Fibroblast of the aortic adventitia (primary cell): ENCODE measurements at places on chromosomes 16 and 17.

DNA sequence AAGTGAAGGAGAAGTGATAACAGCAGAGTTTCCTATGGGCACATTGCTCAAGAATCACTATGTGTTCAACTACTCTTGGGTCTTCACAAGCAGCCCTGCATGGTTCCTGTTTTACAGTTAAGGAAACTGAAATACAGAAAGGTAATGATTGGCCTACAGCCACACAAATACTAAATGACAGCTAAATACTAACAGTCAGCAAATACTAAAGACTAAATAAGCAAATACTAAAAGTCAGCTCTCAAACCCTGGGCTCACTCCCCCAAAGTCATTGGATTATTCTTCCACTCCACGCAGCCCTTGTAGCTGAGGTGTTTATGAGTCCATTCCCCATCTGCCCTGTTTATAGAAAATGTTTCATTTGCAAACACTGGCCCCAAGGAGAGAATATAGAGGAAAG, 372.7 kb upstream of the CDH11 start:
- no peak for DNase-seq

- no peak for DNase-seq
Observed at GRCh38 chr16:51526621-51527020, 375.6 kb upstream of the SALL1 start.

DNA sequence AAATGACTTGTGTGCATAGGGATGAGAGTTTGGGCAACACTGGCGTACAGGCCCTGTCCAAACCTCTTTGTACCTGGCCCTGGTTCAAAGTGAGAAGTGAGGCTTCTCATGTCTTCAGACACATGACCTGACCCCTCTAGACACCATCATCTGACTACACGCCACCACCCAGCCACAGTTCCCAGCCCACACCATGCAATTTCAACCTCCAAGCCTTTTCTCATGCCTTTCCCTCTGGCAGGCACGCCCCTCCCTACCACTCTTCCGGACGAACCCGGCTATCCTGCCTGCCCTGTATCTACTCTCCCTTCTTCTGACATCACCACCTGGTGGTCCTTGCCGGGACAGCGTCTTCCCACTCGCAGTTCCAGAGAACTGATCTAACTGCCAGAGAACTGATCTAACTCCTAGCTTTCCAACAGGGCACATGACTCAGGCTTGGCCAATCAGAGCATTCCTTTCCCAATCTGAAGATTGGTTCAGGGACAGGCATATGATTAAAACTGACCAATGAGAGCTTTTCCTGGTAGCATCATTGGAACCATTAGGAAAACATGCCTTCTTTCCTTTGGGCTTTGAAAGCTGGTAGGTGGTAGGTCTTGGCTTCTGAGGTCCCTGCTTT, 27.1 kb upstream of the IL21R start:
- peak; percentile 70 for DNase-seq

DNA sequence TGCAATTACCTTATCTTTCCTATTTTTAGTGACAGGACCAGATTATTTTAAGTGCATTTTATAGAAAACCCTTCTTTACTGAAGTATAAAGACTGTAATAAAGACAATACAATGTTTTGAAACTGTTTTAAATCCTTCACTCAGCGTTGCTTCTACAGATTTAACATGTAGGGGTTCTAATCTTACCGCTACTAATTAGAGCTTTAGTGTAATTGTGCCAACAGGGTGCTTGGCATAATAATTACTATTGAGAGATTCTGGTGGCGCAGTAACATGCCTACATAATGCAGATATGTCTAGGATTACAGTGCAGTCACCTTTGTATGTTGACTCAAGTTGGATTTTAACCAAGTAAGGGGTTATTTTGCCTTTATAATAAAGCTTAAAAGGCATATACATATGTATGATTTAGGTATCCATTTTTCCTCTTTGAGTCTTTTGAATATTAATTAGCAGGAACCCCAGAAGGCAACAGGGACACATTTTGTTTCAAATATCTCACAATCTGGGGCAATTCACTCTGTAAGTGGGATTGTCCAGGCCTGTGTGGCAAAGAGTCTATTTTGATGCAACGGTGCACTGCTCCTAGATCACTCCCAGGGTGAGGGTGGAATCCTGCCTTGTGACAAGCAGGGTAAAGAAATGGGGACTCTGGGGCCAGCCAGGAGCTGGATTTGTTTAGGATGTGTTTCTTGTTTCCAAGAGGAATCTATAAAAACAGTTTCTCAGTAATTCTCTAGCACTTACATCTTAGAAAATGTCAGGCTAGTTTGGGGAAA, 604.7 kb upstream of the SALL1 start:
- no peak for DNase-seq

- DNase-seq: no peak
Observed at GRCh38 chr17:30599428-30600059, 122.3 kb downstream of the GOSR1 start.

DNA sequence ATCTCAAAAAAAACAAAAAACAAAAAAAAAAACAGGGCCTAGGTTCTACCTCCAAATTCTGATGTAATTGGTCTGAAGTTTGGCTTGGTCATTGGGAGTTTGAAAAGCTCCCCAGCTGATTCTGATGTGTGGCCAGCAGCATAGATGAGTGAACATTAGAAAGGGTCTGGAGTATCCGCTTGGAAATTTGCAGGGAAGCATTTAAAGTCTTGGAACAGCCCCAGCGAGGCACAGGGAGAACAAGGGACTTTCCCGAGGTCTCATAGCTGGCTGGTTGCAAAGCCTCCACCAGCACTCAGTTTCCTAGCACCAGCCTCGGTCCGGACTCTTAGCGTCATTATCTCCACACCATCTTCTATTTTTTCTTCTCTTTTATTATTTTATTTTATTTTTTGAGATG, 70.8 kb downstream of the RAB11FIP4 start:
- DNase-seq: peak; percentile 51

- peak; percentile 20 for DNase-seq
Observed at GRCh38 chr17:12977008-12977751, 40.6 kb downstream of the ELAC2 start.

DNA sequence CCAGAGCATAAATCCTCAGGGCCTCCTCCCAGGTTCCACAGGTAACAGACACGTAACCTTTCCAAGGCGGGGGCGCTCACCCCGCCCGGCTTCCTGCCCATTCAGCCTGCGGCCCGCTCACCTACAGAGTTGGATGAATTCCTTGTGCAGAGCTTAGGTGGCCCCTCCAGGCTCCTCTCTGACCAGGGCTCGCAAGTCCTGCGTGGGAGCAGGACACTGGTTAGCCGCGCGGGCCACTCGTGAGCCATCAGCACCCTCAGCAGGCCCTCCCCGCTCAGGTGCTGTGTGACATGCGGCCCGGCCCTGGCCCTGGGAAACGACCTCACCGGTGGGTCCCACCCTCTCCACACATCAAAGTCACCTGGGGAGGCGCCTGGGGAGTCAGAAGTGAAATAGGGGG, 528 bp downstream of the TERB1 start:
- no peak for DNase-seq

GRCh38 chr17:40727447-40728231, 24.1 kb upstream of the KRT24 start:
- peak; percentile 51 for DNase-seq
